ENCODE measurements at places on chromosomes 2 and 18. TPM values are rescaled to one million over a fixed set of nuclear protein-coding genes. Genes with fewer than 3 reads are reported as not detected.

DNA sequence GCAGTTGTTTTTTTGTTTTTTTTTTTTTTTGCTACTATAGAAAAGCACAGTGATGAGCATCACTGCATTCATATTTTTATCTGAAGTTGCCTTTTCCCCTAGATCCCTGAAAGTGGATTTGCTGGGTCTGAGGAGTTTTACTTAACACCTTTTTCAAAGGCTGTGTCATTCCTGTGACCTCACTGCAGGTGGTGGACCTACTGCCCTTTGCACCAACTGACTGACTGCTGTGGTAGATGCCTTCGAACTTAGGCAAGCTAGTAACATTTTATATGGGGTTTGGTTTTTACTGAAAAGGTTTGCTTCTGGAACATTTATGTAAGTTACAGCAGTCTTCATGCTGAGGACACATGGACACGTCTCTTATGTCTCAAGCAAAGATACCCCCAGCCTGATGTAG, 36.2 kb downstream of the SPTBN1 start:
- H3K27me3 ChIP-seq = peaks cover 13% of the 10 kb centered on the region
- no peak overlapping the region for H3K4me3 ChIP-seq
- no peak for DNase-seq

Gene TTR
- not detected for total RNA-seq

DNA sequence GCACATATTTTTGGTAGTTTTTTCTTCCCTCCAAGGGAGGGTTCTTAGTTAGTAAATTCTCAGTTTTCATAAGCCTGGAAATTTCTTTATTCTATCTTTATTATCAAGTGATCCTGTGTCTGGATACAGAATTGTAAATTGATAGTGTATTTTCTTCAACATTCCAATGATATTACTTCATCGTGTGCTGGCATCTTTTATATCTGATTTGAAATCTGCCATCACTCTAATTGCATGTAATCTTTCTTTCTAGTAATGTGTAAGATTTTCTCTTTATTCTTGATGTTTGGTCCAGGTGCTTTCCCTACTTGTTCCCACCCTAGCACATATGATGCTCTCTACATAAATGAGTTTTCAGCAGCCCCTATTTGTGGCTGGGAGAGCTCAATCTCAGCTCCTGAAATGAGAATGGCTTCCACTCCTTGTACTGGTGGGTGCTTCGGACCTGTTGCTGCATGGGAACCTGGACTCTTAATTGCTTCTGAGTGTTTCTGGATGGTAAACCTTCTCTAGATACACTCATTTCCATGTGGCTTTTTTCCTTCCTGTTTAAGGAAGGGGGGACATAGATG, 102.7 kb downstream of the SMIM21 start:
- no peaks in the 10 kb centered on the region for H3K36me3 ChIP-seq
- no peaks in the 10 kb centered on the region for H3K27me3 ChIP-seq
- no peak for DNase-seq
- H3K27ac ChIP-seq = no peak overlapping the region

GRCh38 chr18:12015416-12016062, 34.2 kb downstream of the IMPA2 start:
- no peaks in the 10 kb centered on the region for H3K27me3 ChIP-seq
- H3K4me3 ChIP-seq = no peak overlapping the region
- no peak for DNase-seq
- no peaks in the 10 kb centered on the region for H3K36me3 ChIP-seq
- no peak overlapping the region for H3K27ac ChIP-seq

Gene POTEJ
- total RNA-seq = not detected

DNA sequence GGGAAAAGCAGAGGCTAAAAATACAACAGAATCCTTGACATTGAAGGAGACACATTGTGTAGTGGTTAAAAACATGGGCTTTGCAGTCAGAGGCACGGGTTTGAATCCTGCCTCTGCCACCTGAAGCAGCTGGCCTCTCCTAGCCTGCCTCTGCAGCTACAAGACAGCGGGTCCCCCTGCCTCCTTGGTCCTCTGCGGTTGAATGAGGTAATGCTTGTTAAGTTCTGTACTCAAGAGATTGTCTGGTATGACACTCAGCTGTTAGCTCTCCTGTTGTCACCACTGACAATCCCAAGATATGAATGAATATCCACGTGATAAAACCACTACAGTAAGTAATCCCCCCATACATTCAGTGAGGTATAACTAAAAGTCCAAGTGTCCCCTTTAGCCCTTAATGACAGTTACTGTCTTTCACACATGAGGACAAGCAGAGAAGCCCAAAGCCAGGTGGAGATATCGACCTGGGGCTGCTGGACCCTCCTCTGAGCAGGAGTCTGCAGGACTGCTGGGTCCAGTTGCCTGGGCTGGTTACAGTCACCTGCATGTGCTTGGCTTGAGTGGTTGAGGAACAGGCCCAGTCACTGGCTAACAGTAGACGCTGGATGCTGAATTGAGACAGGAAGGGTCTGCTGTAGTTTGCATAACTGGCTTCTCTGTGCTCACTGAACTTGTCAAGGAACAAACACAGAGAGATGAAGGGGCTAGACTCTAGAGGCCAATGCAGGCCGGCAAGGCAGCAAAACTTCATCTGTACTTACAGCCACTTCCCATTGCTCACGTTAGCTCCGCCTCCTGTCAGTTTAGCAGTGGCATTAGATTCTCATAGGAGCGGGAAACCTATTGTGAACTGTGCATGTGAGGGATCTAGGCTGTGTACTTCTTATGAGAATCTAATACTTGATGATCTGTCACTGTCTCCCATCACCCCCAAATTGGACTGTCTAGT, 85.5 kb downstream of the TGFA start:
- H3K4me1 ChIP-seq = peaks cover under 1% of the 10 kb centered on the region
- no peak overlapping the region for H3K4me3 ChIP-seq
- DNase-seq = no peak
- no peak overlapping the region for H3K27ac ChIP-seq
- H3K27me3 ChIP-seq = no peaks in the 10 kb centered on the region
- no peaks in the 10 kb centered on the region for H3K36me3 ChIP-seq

DNA sequence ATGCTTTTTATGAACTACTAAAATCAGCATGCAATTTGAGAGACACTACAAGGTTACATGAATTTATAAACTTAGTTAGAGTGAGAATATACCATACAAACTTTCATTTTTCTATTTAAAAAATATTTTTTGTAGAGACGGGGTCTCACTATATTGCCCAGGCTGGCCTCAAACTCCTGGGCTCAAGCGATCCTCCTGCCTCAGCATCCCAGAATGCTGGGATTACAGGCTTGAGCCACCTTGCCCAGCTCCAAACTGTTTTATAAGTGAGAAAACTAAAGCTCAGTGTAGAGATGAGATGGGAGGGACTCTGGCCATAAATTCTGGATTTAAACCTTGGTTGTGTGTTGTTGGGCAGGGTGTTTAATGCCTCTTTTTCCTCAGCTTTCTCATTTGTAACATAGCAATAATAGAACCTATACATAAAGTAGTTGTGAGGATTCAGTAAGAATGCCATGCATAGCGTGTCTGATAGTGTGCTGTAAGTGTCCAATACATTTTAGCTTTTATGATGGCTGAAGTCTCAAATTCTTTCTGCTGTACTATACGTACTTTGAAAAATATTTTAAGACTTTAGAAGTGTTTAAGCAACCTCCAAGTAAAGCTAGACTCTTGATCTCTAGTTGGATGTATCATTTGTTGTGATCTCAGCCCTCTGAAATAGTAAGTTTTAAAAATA, 9.7 kb downstream of the CAB39 start:
- H3K4me1 ChIP-seq = peaks cover 82% of the 10 kb centered on the region
- no peak for DNase-seq
- peak overlapping the region; percentile 76 for H3K4me3 ChIP-seq
- peak overlapping the region; percentile 73 for H3K27ac ChIP-seq
- no peaks in the 10 kb centered on the region for H3K27me3 ChIP-seq

Gene RPRM
- 0.44 TPM for total RNA-seq

DNA sequence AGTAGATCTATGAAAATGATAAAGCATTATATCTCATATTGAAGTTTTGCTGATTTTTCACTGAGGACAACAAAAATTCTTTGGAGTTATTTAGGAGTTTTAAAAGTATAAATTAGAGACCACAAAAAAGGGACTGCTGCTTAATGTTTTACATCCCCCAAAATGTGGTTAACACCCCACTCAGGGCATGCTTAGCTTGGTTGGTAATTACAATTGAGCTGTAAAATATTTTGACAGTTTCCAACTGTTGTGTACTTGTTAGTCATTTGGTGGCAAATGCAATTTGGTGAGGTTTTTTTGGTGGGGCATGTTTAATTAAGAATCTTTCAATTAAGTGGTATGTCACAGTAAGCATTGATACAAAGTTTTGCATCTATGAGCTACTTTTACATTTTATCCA, 137.3 kb upstream of the OTX1 start:
- no peaks in the 10 kb centered on the region for H3K4me1 ChIP-seq
- DNase-seq = no peak
- H3K27me3 ChIP-seq = no peaks in the 10 kb centered on the region
- no peak overlapping the region for H3K27ac ChIP-seq
- no peaks in the 10 kb centered on the region for H3K36me3 ChIP-seq
- no peak overlapping the region for H3K4me3 ChIP-seq

DNA sequence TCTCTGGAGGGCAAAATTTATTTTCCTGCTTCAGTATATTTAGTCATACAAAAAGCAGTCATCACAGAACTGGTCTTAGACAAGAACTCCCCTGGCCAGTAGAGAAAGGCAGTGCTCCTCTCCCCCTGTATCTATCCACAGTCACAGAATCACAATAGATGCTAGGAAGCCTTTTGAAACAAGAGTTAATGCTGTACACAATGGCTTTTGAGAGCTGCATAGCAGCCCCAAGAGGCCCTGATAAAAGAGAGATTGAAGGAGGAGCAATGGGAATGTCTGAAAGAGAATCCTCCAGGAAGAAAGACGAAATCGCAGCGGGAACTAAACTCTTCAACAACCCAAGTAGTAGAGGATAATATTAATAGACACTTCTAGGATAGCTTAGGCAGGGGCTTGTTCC, 330.2 kb downstream of the RBM43 start:
- H3K4me1 ChIP-seq = no peaks in the 10 kb centered on the region
- H3K4me3 ChIP-seq = no peak overlapping the region
- H3K27ac ChIP-seq = no peak overlapping the region
- H3K27me3 ChIP-seq = no peaks in the 10 kb centered on the region
- no peaks in the 10 kb centered on the region for H3K36me3 ChIP-seq

Gene STK11IP
- 45.7 TPM for total RNA-seq

DNA sequence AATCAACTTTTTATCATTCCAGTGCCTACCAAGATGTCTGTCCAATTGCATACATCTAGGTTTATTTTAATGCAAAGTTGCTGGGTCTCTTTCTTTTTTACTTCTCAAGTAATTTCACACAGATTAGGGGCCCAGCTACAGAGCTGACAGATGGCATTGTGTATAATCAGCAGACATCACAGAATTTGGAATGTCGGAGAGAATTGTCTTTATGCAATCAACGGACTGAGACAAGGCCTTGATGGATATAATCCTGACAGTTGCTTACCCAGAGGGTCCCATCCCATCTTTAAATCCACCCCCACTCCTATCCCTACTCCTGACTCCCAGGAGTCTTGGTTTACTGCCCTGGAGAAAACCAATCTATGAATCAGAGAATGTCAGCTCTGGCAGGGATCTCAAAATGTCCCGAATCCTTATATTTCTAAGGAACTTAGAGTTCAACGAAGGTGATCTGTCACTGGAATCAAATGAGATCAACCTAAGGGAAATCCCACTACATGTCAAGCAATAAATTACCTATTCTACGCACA, 142.0 kb downstream of the LRATD1 start:
- H3K36me3 ChIP-seq = no peaks in the 10 kb centered on the region
- H3K4me1 ChIP-seq = no peaks in the 10 kb centered on the region
- no peak overlapping the region for H3K27ac ChIP-seq
- H3K4me3 ChIP-seq = no peak overlapping the region
- no peak for DNase-seq

GRCh38 chr2:54226260-54226659, 29.8 kb downstream of the TSPYL6 start:
- H3K27me3 ChIP-seq = no peaks in the 10 kb centered on the region
- H3K4me3 ChIP-seq = no peak overlapping the region
- H3K36me3 ChIP-seq = no peaks in the 10 kb centered on the region
- H3K4me1 ChIP-seq = no peaks in the 10 kb centered on the region
- no peak overlapping the region for H3K27ac ChIP-seq
- DNase-seq = no peak

DNA sequence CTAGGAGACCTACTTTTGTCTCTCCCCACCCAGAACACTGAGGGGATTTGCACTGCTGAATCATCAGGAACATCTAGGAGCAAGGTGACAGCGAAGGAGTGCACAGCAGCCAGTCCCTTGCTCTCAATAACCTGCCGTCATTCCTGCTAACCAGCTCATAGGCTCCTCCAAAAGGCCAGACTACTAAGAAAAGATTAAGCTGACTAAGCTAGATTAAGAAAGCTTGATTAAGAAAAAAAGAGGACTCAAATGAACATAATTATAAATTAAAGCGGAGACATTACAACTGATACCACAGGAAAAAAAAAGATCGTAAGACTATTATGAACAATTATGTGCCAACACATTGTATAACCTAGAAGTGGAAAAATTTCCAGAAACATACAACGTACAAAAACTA, 1254.8 kb upstream of the CHAC2 start:
- no peaks in the 10 kb centered on the region for H3K27me3 ChIP-seq
- no peak overlapping the region for H3K27ac ChIP-seq
- DNase-seq = no peak
- H3K36me3 ChIP-seq = no peaks in the 10 kb centered on the region

Gene PCBP1
- 330 TPM for total RNA-seq

Gene GALR1
- not detected for total RNA-seq

GRCh38 chr18:3616744-3617143, 166.8 kb downstream of the TGIF1 start:
- H3K27me3 ChIP-seq = no peaks in the 10 kb centered on the region
- H3K4me3 ChIP-seq = no peak overlapping the region
- H3K4me1 ChIP-seq = no peaks in the 10 kb centered on the region
- no peak for DNase-seq

Gene ADCYAP1
- total RNA-seq = not detected

DNA sequence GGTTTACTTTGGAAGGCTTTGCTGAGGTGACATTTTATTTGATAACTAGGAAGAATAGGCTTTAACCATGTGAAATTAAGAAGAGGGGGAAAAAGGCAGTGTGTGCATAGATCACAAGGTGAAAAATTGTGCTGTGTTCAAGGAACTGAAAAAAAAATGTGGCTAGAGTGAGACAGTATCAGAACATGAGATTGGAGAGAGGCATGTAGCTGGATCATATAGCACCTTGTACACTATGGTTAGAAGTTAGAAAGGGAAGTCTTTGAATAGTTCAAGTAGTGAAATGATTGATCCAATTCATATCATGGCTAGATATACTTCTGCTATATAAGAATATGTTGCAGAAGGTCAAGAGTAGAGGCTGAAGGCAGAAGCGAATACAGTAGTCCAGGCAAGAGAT, 12.3 kb upstream of the TNFRSF11A start:
- no peak overlapping the region for H3K4me3 ChIP-seq
- H3K27ac ChIP-seq = no peak overlapping the region
- peaks cover 12% of the 10 kb centered on the region for H3K36me3 ChIP-seq
- no peaks in the 10 kb centered on the region for H3K4me1 ChIP-seq
- no peak for DNase-seq

GRCh38 chr2:43802135-43802534, 28.3 kb downstream of the DYNC2LI1 start:
- H3K4me3 ChIP-seq = no peak overlapping the region
- H3K27me3 ChIP-seq = no peaks in the 10 kb centered on the region
- H3K4me1 ChIP-seq = no peaks in the 10 kb centered on the region
